ENCODE measurements at places on chromosomes 13 and 19.

DNA sequence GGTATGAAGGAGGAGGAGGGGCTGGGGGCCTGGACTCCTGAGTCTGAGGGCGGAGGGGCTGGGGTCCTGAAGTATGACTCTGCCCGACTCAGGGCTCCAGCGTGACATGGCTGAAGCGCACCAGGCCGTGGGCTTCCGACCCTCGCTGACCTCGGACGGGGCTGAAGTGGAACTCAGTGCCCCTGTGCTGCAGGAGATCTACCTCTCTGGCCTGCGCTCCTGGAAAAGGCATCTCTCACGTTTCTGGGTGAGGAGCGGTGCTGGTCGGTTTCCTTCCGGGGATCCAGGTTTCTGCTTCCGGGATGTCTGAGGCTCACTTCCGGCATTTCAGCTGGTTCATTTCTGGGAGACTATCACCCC lies 1.2 kb downstream of the CPT1C start:
- no peak for DNase-seq

GRCh38 chr13:44576351-44577235 lies 463 bp upstream of the TSC22D1 start:
- no peak for DNase-seq

DNA sequence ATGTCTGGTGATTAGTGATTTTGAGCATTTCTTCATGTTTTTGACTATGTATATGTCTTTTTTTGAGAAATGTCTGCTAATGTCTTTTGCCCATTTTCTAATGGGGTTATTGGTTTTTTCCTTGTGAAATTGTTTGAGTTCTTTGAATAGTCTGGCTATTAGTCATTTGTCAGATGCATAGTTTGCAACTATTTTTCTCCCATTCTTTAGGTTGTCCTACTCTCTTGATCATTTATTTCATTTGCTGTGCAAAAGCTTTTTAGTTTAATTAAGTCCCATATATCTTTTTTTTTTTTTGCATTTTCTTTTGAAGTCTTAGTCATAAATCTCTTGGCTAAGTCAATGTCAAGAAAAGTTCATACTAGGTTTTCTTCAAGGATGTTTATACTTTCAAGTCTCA lies 449.8 kb downstream of the DACH1 start:
- DNase-seq: no peak

GRCh38 chr13:33380487-33381079 lies 95.0 kb upstream of the STARD13 start:
- DNase-seq: no peak

DNA sequence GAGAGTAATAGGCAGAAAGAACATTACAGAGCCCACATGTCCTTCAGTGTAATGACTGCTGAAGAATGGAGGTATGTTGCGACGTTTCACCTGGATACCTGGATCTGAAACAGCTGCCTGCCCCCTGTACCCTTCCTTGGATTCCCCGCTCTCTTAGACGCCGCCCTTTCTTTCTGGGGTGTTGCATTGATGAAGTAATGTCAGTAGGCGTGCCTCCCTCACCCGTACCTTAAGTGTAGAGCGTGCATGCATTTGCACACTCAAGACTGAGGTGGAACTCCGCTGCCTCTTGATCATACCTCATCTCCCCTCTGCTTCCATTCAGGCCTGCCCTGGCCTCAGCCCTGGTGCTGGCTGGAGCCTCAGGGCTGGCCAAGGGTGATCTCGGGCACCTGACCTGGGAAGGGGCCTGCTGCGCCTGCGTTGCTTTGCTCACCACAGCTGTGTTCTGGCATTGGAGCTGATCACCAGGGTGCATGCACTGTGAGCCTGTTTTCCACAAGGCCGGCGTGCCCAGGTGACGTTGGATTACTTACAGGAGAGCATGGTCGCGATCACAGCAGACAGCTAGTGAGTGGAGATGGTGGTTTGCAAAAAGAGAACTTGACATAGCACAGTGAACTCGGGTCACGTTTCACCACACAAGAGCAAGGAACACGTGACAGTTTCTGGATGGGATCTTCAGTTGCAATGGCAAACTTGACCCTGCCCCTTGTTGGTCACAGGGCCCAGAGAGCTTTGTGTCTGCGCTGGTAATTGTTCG lies 99.0 kb downstream of the ARHGEF7 start:
- no peak for DNase-seq

GRCh38 chr19:1315470-1316166 lies 29.9 kb downstream of the EFNA2 start:
- no peak for DNase-seq

- DNase-seq: no peak
These were observed 30.9 kb upstream of the PSG9 start for GRCh38 chr19:43300206-43300605.

DNA sequence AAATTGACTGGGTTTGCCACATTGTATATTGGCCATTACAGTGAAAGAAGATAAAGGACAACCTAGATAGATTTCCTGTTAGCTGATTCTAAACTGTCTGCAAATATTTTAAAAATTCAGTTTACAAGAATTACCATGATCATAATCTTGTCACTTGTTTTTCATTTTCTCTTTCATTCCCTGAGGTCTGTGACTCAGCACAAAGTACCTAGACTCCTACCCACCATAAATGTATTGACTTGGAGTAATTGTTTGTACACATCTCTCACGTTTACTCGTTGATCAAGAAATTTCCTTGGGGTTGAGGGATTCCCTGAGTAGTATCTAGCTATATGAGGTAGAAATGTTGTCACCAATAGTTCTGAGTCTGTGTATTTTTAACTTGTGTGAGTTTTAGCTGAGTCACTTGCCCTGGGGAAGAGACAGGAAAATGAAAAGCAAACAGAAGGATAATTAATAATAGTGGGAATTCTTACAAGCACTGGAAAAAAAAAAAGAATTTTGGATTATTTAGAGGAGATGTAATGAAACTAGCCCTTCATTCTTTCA lies 299.2 kb upstream of the DACH1 start:
- no peak for DNase-seq

DNA sequence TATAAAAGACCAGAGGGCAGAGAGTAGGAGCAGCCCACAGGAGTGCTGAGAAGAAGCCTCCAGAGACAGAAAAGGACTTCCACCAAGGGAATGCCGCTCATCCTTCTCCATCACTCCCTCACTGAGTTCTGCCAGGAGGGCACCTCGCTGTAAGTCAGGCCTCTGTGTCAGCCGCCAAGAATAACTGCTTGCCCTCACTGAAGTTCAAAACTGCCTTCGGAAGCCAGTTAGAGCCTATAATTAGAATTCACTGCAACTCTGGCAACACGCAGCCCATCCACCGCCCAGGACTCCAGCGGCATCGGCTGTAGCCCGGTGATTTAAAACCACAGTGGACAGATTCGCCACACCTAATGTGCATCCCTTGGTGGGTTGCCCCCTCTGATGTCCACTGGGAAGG lies 281.8 kb upstream of the ZNF507 start:
- no peak for DNase-seq

DNA sequence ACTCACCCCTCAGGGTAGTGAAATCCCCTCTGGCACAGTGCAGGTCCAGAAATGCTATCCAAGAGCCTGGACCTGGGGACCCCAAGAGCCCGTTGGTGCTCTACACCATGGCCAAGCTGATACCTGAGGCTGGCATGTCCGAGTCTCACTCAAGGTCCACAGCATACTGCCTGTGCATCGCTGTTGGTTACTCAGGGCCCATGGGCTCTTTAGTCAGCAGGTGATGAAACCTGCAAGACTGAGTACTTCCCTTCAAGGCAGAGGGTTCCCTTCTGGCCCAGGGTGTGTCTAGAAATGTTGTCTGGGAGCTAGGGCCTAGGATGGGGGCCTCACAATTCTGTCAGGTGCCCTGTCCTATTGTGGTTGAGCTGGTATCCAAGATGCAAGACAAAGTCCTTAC lies 19.6 kb upstream of the KBTBD7 start:
- DNase-seq: no peak

- DNase-seq: no peak
These were observed 34.5 kb upstream of the ATP1A3 start for GRCh38 chr19:42028304-42029216.

GRCh38 chr13:111365149-111366005 lies 44.9 kb downstream of the TEX29 start:
- DNase-seq: no peak

GRCh38 chr13:53200498-53201453 lies 172.2 kb downstream of the OLFM4 start:
- DNase-seq: no peak

DNA sequence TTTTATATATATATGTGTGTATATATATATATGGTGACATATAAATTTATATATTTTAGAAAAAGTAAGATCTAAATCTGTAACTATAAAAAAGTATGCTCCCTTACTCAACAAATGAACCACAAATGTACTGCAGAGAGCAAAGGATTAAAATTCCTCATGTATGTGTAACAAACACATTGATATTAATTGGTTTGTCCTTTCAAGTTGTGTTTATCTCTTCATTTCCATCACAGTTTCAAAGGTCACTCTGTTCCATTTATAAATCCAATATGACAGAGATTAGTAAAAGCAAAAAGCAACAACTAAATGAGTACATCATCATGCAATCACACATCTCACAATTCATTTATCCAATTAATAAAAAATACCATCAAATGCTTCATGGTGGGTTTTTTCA lies 247.9 kb downstream of the DACH1 start:
- DNase-seq: no peak

- no peak for DNase-seq
These were observed 340.6 kb downstream of the TEX29 start for GRCh38 chr13:111661052-111661451.

DNA sequence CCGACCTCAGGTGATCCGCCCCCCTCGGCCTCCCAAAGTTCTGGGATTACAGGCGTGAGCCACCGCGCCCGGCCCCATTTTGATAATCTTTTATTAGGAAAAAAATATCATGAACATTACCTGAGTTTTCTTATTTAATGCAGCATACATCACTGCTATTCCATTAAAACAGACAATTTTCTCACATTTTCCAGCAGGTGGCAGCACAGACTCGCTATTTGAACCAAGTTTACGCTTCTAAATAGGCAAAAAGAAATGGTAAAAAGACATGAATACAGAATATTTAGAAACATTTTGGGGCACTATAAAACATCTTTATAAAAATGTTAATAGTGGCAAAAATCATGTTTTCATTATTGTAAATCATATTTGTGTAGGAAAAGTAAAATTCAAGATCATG lies 903.1 kb downstream of the SLITRK6 start:
- DNase-seq: peak; percentile 20

- no peak for DNase-seq
These were observed 165.2 kb downstream of the GGACT start for GRCh38 chr13:100423375-100423774.

- DNase-seq: no peak
These were observed 79.5 kb downstream of the MYO16 start for GRCh38 chr13:108708921-108709320.

DNA sequence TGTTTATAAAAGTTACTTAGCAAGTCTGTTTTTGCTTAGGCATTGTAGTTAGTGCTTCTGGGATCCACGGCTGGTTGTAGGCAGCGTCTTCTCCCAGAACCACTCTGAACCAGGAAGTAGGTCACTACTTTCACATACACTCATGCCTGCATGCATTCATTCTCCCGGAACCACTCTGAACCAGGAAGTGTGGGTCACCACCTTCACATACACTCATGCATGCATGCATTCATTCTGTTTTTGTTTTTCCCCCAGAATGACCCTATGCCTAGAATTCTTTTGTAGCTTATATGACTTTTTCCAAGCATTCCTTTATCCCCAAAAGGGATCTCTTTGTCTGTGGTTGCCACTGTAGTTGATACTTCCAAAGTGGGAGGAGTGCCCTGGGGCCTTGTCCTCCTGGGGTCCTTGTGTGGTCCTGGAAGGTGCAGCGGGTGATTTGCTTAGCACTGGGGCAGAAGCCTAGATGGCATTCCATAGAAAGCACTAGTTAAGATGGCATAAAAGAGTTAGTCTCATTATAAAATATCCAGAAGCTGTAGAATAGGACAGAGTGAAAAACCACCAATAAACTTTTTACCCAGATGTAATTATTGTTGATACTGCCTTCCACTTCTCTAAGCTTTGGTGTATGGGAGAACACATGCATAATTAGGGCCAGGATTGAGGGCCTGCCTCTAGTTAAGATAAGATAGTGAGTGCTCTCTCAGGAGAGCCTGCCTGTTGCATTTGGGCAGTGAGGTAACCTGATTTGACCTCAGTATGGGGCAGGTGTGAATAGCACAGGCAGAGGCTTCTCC lies 68.6 kb upstream of the TEX29 start:
- DNase-seq: no peak

DNA sequence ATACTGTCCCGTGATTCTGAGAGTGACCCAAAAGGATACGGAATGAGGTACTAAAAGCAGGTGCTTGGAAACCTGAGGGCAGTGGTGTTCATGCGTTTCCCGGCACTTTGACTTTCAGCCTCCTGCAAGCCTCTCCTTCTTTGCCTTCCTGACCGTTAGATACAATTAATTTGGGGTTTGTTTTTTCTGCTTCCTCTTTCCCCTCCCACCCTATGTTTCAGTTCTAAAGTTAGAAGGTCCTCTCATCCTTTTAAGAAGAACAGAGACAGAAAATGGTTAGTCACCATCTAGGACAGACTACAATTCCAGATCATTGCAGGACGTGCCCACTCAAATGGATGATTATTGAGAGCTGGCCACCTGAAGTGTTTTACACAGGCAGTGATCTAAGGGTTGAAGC lies 1.8 kb upstream of the LILRB4 start:
- DNase-seq: no peak

- DNase-seq: no peak
These were observed 64.4 kb upstream of the NPAS1 start for GRCh38 chr19:46954993-46955812.

GRCh38 chr13:23621316-23621645 lies 51.1 kb downstream of the TNFRSF19 start:
- DNase-seq: no peak

DNA sequence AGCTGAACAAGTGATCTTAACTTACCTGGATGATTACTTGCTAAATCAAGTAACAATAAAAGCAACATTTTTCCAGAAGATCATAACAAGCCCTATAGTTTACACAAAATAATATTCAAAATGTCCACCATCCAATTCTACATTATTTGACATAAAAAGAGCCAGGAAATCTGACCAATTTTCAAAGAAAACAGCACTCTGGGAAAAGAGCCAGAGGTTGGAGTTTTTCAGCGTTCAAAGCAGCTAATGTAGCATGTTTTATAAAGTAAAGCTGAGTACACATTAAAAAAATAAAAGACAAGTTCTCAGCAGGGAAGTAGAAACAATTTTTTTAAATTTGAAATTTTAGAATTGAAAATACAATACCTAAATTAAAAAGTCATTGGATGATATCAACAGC lies 62.6 kb downstream of the UFM1 start:
- DNase-seq: no peak

DNA sequence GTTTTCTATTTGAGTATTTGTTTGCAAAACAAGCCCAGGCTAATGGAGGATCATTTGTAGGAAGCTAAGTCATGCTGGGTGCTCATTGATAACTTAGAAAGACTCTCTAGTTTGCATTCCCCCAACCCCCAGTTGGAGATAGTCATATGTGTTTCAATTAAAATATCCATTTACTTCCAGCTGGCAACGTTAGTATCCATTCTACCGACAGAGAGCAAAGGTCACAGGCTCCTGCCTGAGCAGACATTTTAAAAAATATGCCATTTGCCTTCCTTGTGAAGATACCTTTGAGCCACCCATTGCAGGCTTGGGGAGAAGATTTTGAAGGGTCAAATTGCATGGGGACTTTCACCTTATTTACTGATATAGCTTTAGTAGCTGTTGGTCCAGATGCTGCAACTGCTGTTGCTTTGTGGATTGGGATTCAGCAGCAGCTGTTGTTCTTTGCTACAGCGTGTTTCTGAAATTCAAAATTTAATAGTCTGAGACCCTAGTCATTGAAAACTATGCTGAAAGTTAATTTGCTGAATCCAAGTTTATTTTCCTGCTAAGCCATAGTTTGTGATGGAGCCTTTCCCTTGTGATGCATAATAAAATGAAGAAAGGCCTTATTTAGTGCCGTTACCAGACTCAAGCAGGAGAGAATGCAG lies 335.1 kb downstream of the GPC6 start:
- DNase-seq: no peak

Measured in NCI-H1417 treated with DMSO at 0.1 percent for 48 hours (cell line).